ENCODE measurements at places on chromosomes 13 and 19.
A peak's percentile ranks its signal among the peaks of the same experiment; 100 is the strongest.

DNA sequence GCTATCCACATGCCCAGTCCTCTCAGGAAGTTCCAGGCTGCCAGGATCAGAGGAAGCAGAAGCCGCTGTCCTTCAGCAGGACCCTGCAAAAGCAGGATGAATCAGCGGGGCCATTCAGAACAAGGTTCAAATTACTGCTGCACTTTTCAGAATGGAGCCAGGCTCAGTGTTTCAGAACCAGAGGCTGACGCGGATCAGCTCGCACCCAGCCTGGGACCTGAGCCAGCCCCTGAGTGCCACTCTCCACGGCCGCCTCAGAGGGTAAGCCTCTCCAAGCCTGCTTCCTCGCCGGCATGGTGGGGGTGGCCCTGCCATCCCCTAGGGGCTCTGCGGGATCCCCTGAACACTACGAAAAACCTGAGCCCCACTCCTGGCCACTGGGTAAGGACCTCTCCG, 24.7 kb downstream of the RASA3 start:
- ATAC-seq, result no peak

DNA sequence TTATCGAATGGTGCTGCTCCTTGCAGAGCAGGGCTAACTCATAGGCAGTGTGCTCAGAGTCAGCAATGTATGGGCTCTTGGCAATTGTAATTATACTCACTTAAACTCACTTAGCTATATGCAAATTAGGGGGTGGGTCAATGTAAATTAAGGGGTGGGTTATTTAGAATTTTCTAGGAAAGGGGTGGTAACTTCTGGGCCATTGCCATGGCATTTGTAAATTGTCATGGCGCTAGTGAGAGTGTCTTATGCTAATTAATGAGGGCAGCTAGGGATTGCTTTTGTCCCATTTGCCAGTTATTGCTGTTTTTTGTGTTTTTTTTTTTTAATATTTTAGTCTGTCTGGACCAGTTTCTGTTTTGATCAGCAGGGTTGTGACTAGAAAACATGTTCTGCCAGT, 68.4 kb downstream of the DIAPH3 start:
- ATAC-seq, result no peak

DNA sequence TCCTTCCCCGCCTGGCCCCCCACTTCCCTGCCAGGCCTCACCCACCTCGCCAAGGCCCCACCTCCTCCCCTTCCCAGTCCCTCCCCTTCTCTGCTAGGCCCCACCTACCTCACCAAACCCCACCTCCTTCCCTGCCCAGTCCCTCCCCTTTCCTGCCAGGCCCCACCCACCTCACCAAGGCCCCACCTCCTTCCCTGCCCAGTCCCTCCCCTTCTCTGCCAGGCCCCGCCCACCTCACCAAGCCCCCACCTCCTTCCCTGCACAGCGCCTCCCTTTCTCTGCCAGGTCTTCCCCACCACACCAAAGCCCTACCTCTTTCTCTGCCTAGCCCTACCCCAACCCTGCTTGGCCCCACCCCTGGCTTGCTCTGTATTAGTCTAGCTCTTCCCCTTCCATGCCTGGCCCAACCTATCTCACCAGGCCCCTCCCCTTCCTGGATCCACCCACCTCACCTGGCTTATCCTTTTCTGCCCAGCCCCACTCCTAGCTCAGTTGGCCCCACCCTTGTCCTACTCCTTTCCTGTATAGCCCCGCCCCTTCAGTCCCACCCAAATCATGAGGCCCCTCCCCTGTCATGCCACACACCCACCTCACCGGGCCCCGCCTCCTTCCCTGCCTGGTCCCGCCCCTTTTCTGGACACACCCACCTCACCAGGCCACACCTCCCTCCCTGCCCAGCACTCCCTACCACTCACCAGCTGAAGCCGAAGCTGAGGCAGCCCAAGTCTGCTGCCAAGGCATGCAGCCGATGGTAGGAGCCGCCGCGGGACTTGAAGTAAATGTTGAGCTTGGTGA, 16.2 kb downstream of the CERS1 start:
- peak; percentile 6 for ATAC-seq

DNA sequence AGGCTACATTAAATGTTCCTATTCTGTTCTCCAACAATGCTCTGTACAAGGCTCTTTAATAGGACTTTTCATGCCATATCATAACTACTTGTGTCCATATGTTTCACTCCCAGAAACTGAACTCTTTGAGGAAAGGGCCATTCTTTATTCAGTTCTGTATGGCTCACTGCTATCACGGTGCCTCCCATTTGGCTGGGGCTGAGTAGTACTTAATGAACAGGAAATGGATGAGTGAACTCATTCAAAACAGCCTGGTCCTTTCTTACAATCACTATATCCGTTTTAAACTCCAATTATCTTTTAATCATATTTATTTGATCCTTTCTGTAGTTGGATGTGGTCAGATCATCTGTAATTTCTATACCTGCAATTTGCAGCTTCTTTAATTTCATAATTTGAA, 410.6 kb downstream of the TBC1D4 start:
- no peak for ATAC-seq

DNA sequence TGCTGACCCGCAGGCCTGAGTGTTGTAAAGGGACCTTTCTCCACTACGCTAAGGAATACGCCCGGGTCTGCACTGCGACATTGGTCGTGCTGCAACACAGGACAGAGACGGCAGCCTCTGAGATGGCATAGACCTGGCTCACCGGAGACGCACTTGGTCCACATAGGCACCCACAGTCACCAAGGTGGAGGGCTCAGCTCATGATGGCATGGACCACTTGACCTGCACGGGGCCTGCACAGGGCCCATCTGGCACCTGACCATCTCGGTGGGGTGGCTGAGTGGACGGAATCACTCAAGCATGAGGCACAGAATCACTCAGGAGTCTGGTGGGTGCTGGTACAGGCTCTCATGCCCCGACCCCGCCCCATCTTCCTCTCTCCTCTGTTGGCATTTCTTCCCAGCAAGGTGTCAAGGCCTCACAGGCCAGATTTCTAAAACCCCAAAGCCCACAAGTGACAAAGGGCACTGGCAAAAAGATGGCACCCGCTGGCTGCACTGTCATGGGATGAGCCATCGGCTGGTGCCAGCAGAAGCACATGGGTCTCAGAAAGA, 45.9 kb downstream of the TSHZ3 start:
- no peak for ATAC-seq

GRCh38 chr13:52669677-52670076, 17.0 kb downstream of the SUGT1 start:
- ATAC-seq, result no peak

- ATAC-seq, result no peak
Measured at GRCh38 chr13:48369988-48370387, 42.9 kb downstream of the LPAR6 start.

- no peak for ATAC-seq
Measured at GRCh38 chr19:16327501-16327900, 2.9 kb downstream of the KLF2 start.

DNA sequence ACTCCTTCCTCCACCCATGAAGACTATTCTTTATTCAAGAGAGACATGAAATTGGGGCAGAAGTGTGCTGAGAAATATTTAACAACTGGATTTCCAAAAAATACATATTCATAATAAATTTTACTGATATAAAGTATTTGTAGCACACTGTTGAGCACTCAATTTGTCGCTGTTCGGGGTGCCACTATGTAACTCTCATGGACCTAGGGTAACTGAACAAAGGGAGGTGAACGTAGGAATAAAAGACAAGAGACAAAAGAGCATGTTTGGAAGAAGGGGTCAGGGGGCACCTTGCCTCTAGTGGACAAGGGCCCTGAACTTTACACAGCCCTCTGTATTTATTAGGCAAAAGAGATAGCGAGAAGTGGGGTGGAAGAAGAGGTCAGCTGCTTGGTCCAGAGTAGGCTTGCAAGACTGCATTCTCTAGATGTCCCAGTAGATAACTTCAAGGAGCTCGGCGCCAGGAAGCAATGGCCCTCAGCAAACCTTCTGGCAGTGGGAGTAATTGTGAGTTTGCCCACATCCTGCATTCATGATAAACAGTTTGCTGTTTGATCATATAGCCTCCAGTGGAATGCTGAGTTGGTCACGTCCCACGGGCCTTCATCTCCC, 4.5 kb upstream of the ZNF175 start:
- ATAC-seq, result no peak

DNA sequence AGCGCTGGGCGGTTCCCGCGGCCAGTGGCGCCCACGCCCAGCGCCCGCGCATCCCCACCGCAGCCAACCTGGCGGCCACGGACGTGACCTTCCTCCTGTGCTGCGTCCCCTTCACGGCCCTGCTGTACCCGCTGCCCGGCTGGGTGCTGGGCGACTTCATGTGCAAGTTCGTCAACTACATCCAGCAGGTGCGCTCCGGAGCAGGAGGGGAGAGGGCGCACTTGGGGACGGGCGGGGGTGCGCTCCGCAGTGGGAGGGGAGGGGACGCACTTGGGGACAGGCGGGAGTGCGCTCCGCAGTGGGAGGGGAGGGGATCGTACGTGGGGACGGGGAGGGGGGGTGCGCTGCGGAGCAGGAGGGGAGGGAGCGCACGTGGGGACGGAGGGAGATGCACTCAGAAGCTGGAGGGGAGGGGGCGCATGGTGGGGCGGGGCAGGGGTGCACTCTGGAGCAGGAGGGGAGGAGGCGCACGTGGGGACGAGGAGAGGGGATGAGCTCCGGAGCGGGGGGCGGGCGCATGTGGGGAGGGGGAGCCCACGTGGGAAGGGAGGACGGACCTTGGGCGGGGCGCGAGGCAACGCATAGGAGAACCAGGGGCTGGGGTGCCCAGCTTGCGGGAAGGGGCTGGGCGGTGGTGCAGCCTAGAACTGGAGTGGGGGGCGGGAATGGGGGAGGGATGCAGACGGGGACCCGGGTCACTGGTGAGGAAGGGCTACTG, 1.5 kb downstream of the KISS1R start:
- no peak for ATAC-seq

DNA sequence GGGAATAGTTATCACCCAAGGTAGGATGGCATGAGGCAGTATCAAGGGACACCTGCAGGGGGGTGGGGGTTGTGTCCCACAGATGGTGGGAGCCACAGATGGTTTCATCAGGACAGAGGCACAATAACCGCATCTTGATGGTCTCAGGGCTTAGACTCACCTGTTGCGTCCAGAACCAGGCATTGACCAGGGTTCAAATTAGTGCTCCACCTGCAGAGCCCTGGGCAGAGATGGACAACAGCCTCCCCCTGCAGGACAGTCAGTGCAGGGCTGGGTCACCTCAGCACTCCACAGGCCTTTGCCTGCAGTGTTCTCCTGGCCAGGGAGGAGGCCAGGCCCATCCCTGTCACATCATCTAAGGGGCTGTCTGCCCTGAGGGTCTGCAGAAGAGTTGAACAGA, 14.5 kb upstream of the CEACAM1 start:
- ATAC-seq, result no peak

DNA sequence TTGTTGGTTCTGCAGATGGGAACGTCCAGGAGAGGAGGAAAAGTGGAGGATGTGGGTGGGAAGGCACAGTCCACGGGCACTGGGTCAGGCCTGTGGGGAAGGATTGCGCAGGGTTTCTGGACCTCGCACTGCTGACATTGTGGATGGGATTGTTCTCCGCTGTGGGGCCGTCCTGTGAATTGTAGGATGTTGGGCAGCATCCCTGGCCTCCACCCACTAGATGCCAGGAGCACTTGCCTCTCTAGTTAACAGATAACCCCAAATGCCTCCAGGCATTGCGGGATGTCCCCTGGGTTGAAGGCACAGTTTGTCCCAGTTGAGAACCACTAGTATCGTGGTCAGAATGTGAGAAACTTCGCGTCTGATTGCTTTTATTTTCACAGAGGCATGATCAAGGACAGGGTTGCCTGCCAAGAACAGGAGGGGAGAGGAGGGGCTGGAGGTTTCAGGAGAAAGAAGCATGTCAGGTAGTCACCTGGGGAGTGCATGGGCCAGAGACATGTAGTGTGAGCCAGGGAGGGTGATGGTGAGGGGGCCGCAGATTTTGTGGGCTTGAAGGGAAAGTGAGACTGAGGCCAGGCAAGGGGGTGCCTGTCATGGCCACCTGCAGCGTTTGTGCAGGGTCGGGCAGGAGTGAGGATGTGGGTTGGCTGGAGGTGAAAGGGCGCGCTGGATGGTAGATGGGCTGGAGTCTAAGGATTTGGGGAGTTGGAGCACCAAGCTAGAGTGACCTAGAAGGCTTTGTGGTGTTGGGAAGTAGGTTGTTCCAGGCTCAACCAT, 3.2 kb downstream of the ZNF628 start:
- no peak for ATAC-seq

GRCh38 chr13:30748717-30749116, 13.4 kb downstream of the ALOX5AP start:
- ATAC-seq, result no peak

- no peak for ATAC-seq
Measured at GRCh38 chr19:7104747-7105447, 35.4 kb downstream of the ZNF557 start.

- ATAC-seq, result no peak
Measured at GRCh38 chr19:28575816-28576215, 637.1 kb downstream of the UQCRFS1 start.

DNA sequence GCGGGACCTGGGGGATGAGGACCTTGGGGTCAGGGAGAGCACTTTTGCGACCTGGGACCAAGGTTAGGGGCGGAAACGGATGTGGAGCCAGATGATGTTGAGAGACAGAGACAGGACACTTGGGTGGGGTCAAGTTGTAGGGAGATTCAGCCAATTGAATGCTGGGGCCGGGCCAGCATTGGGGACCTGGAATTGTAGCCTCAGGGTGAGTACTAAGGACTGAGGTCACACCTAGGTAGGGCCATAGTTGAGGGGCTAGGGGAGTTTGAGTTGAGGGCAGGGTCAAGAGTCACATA, 1.2 kb downstream of the ALKBH7 start:
- ATAC-seq, result no peak

DNA sequence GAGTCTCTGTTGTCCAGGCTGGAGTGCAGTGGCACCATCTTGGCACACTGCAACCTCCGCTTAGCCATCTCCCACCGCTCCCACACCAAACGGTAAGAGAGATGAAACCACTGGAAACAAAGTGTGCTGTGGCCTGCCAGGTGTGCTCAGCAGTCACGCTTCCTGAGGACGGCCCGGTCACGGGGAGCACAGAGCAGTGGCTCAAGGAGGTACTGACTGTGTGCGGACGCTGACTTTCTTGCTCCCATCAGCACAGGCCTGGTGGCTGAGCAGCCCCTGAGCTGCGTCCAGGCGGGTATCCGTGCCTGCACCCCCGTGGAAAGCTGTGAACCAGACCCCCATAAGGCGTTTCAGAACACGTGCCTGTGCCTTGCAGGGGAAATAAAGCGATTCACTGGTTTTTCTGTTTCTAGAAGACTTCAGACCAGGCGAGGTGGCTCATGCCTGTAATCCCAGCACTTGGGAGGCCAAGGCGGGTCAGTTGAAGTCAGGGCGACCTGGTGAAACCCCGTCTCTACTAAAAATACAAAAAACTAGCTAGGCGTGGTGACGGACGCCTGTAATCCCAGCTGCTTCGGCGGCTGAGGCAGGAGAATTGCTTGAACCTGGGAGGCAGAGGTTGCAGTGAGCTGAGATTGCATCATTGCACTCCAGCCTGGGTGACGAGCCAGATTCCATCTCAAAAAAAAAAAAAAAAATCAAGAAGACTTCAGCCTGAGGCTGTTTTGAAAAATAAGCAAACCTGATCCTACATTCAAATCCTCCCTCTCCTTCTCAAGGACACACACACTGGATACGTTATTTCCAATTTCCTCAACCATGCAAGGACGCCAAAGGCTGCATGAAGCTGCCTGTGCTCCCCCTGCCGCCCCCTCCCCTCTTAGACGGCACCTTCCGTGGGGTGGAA, 25.5 kb downstream of the ADPRHL1 start:
- ATAC-seq, result no peak

GRCh38 chr13:73365252-73365651, 306.4 kb downstream of the KLF5 start:
- ATAC-seq, result no peak
